ENCODE measurements at places on chromosomes 3 and 15.

DNA sequence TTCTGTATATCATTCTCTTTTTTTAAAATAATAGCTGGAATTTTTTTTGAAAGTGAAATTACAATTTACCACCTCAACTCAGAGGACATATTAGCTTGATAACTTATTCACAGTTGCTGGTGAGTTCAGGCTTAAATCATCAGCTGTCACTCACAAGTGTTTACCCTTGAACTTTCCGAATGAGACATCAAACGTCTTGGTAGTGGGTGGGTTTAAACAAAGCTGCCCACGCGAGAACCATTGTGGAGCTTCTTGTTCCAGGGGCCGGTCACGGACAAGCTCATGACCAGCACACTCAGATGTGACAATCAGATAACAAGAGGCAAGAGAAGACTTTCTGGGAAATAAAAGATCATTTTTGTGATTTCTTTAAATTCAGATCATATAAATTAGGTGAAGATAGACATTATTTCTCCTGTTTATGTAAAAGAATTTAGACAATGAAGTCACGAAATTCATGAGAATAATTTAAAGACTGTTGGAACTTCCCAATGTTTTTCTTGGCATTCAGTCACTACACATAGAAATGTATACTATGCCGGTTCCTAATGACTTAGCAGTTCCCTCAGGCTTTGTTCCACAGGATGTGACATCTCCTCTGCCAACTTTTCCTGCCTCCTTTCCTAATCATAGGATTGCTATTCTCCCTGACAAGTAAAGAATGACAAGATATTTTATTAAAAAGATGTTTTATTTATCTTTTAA, 29.3 kb downstream of the BTD start:
- no peak for DNase-seq

- DNase-seq = no peak
These were observed 205.8 kb downstream of the ZIC4 start for GRCh38 chr3:147200545-147200944.

GRCh38 chr3:192397012-192397411, 330.3 kb downstream of the FGF12 start:
- DNase-seq = no peak

DNA sequence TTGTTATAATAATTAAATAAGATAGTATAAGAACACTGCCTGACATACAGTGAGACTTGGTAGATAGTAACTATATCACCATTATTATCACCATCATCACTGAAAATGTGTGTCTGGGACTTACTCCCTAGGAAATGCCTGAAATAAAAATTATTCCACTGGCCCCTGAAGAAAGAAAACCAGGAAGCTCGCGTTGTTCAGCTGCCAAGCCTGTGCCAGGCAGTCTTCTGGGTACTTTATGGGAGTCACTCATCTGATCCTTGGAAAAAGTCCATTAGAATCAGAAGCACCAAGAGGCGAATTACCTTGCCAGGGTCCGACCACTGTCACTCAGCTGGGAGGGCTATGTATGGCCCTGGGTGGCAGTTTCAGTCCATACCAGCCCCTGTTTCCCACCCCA, 220.3 kb upstream of the TPM1 start:
- DNase-seq = no peak

DNA sequence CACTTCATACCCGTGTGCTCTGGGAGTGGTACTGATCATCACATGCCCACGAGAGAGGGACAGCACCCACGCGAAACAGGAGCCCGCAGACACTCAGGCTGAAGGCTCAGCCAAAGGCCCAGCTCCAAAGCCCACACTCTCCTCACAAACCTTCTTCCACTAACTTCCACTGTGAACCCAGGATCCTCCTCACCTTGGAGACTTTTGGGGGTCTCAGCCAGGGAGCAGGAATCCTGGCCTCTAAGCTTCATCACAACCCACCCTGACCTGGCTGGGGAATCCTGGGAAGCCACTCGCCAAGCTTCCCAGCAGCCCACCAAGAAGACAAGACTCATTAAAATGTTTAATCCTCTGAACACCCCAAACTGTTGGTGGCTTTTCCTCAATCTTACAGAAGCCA, 421.2 kb downstream of the OCA2 start:
- no peak for DNase-seq

- no peak for DNase-seq
These were observed 70.6 kb upstream of the SNRK start for GRCh38 chr3:43215663-43216275.

- no peak for DNase-seq
These were observed 195.5 kb downstream of the BCHE start for GRCh38 chr3:165641569-165642310.

DNA sequence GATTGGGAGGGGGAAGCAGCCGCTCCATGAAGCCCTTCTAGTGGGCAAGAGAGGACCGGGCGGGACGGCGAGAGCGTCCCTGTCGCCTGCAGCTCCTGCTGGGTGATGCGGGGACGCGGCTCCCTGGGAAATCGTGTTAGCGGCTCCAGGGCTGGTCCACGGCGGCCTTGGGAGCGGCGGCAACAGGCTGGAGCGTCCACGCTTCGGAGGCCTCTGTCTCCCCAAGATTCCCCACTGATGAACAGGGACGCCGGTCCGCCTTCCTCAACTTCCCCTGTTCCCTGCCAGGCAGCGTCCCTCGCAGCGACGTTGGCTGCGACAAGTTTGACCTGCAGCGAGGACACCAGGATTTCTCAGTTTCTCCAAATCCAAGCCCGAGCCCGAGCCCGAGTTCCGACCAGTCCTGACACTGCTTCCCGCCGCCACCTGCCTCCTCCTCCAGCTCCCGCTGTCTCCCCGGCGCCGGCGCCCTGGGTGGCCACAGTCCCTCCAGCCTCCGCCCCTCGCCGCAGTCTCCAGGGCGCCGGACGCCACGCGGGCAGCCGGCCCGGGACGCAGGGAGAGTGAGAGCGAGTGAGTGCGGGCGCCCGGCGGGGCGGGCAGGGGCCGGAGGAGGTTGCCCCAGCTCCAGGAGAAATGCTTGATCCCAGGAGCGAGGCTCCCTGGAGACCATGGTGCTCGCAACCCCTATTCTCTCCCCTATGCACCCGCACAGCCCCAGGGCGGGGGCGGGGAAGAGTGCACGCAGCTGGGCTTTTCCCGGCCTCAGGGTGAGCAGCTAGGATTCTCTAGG, 78.1 kb upstream of the RNF7 start:
- DNase-seq = no peak

- DNase-seq = no peak
These were observed 6.8 kb downstream of the TSPAN3 start for GRCh38 chr15:77064063-77064462.

GRCh38 chr3:7854266-7854665, 647.4 kb upstream of the LMCD1 start:
- DNase-seq = no peak

DNA sequence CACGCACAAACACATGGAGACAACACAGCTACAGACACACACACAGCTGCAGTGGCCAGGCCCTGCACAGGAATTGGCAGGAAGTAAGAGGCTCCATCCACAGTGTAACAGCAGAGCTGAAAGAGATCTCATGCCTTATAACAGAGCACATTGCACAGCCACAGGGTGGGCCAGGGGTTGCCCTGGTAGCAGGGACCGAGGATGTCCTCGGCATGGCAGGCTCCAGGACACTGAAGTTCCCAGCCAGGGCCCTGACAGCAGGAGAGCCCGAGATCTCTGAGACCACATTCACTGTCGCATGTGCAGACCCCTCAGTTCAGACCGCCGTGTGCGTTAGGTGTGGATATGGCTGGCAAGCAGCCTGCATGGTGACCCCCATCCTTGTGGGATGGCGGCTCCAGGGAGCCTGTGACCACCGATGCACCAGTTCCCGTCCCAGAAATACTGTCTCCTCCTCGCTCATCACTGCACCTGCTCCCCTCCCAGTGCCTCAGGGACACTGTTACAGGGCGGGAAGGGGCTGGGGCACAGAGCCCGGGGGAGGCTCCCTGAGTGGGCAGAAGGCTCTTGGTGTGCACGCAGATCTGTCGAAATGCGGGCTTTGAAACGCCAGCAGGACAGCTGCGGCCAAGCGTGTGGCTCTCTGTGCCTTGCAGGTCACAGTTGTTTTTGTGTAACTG, 1.5 kb upstream of the OCA2 start:
- DNase-seq = no peak

- no peak for DNase-seq
These were observed 48.1 kb downstream of the PTPN9 start for GRCh38 chr15:75531041-75531450.

DNA sequence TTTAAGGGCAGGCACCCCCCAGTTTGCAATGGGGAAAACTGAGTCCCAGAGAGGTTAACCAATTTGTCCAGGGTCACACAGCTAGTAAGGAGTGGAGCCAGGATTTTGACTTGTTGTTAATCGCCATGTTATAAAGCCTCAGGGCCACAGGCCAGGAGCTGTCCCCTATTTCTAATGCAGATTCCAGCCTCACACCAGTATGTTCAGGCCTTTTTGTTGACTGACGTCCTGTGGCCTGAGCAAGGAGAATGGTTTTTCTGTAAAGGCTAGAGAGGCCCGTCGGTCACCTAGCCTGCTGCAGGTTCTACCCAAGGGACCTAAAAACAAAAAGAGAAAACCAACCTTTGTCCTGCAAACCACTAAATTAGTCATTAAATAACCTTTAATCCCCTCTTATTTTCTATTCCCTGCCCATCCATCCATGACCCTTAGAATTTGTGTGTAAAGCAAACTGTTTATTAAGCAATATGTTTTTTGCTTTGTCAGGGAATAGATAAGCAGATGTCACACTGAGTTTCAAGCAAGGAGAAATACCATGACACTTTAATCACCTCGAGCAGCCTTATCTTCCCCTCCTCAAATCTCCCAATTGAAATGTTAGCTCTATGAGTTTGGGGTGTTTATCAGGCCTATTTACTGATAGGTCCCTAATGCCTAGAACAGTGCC, 14.1 kb downstream of the ACOX2 start:
- no peak for DNase-seq

DNA sequence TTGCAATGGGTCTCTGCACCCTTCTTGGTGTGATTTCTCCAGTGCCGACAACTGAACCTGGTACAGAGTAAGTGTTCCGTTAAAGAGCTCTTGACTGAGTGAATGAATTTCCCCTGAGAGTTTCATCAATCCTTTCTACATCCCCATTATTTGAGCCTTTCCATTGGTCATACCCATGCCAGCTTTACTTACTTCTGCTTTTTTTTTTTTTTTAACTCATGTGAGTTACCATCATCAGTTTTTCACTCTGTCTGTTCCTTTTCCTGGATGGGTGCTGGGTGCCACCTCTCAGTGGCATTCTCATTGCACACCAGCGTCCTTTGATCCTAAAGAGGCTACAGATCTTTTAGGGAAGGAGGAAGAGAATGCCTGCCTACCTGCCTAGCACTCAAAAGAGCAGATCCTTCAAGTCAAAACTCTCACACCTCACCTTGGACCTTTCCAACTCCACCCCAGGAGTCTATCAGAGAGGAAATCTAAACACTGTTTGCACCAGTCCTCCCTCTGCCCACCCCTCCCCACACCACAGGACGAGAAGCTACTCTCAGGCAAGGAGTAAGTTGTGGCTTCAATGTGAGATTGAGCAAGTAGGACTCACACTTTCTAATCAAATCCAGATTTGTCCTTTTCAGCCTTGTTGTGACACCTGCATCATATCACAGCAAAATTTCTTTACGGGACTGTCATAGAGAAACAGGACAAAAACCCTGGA, 13.1 kb upstream of the USP3 start:
- DNase-seq = no peak

DNA sequence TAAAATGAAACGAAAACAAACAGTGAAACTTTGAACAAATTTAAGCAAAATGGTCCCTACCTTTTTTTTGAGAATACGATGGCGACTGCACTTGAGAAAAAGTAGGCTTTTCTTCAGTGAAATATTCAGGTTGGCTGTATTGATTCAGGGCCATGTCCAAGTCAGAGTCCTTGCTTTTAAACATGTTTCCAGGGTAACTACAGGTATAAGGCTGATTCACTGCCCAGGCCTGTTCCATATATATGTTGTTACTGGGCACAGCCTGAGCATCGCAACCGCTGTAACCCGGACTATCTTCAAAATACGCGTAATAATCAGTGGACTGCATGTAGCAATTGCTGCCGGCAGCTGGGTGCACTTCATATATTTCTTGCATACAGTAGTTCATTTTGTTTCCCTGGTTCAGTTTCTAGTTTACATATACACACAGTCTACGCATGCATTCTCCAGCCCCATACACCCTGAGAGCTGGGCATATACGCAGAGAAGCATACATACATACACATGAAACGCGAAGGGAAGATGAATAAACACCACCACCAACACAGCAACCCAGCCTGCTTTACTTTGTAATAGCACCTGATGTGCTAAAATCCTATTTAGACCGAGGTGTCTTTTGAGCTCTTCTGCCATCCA, 220.0 kb downstream of the NR1D2 start:
- no peak for DNase-seq

- no peak for DNase-seq
These were observed 210.7 kb upstream of the DPH6 start for GRCh38 chr15:35756623-35757022.

- no peak for DNase-seq
These were observed 53.7 kb downstream of the DHX30 start for GRCh38 chr3:47856669-47857068.

DNA sequence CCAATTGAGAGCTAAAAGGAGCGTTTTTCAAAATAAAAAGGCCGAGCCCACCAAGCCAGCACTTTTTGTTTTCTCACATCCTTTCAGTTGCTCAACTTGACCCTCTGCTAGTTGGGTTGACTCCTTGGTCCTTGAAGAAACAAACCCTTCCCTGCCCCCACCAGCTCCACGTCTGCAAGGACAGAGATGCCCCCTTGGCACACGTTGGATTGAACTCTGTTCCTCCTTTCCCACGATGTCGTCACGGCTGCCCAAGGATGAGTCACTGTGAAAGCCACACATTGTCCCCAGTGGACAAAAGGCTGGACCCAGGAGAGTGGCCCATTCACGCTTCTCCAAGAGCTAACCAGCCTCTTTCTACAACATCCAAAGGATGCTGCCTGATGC, 43.0 kb upstream of the SPATA12 start:
- DNase-seq = no peak

DNA sequence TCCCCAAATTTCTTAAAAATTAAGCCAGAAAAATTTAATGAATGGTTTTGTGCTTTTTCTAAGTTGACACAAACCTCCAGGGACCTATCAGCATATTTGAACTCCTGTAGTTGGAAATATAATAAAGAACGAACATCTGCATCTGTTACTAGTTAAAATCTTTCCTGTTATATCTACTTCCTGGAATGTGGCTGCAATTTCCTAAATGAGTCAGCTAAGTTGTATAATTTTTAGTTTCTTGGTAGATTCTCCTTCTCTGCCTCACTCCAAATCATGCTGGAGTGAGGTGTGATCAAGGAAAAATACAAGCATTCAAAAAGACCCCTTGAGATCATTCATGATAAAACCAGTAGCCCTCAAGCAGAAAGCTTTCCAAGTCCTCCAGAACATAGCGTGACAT, 106.2 kb upstream of the MCTP2 start:
- DNase-seq = no peak

- DNase-seq = no peak
These were observed 198.2 kb upstream of the ROBO2 start for GRCh38 chr3:76841747-76842146.

DNA sequence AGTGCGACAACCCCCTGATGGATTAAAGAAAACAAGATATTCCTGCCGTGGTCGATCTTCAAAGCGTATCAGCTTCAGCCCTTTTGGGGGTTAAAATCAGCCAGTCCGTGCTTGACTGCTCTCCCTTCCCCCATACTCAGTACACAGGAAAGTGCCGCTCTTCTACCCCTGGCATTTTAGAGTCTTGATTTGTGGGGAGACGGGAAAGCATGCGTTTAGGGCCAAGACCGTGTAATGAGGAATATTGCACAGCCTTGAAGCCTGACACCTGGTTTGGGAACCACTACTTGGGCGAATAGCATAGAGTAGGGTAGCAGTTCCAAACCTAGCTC, 540 bp upstream of the EDC3 start:
- DNase-seq = no peak

GRCh38 chr3:40779039-40779438, 254.3 kb downstream of the ZNF621 start:
- DNase-seq = no peak

GRCh38 chr3:97841956-97842355, 20.1 kb downstream of the CRYBG3 start:
- no peak for DNase-seq
